T-helper 9 cell (primary cell): ENCODE measurements at places on chromosomes 7 and 10.

- DNase-seq, result no peak
Measured at GRCh38 chr7:92973974-92974373, 137.6 kb upstream of the CDK6 start.

DNA sequence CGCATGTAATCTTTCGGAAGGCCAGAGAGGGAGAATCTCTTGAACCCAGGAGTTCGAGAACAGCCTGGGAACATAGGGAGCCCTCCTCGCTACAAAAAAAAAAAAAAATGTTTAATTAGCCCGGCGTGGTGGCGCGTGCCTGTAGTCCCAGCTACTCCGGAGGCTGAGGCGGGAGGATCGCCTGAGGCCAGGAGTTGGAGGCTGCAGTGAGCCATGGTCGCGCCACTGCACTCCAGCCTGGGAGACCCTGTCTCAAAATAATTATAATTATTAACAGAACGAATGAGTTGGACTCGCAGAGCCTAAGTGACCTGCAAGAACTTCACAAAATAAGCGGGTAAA, 794 bp downstream of the PCGF6 start:
- DNase-seq, result no peak

- DNase-seq, result no peak
Measured at GRCh38 chr7:21198921-21199320, 229.0 kb upstream of the SP4 start.

DNA sequence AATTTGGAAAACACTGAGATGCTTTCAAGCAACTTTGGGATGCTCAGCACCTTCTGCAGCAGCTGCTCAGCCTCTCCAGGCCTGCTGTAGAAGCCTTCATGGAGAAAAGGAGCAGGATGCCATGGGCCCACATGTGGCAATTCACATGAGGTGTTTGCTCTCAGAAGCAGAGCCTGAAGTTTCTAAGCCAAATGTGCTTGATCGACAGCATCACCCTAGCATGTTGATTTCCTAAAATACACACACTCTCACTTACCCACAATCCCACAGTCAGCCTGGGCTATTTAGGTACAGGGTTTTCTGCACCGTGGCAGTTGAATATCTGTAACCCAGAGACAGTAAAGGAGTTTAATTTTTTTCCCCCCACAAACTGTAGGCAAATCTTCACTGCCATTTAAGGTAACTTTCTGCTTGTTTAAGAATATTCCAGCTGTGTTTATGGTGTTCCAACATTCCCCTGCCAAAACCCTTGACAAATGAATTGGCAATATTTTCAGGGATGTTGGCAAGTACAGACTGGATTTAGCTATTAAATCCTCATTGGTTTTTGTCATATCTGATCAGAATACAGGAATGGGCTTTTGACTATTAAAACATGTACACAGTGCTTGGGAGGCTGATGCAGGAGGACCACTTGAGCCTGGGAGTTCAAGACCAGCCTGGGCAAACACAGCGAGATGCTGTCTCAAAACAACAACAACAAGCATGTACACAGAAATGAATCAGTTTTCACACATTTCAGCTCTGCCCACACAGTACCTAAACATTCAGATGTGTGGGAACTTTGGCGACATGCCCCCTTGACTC, 244.2 kb downstream of the CELF2 start:
- no peak for DNase-seq

DNA sequence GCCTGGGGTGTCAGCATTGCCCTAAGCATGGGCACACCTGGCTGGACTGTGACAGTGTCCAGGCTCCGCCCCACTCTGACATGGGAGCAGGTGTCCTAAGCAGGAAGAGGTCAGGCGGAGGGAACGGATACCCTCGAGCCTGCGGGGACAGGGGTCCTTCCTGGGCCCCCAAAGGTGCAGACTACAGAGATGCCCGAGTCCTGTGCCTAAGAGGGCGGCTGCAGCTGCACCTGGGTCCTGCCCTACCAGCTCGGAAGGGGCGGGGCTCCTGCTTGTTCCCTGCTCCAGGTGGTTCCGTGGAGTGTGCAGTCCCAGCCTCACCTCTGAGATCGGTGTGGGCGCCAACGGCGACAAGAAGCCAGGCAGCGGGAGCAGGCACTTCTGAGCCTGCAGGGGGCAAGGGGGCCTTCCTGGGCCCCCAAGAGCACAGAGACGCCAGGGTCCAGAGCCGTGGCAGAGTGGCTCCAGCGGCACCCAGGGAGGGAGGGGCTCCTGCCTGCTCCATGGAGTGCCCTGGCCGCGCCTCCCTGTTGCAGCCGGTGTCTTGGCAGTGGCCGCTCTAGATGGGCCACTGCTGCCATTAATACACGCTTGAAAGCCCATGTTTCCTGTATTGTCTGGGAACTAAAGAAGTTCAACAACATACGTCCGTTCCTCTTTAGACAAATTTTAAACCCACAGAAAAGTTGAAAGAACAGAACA, 64.5 kb upstream of the CACNA2D1 start:
- DNase-seq, result no peak

DNA sequence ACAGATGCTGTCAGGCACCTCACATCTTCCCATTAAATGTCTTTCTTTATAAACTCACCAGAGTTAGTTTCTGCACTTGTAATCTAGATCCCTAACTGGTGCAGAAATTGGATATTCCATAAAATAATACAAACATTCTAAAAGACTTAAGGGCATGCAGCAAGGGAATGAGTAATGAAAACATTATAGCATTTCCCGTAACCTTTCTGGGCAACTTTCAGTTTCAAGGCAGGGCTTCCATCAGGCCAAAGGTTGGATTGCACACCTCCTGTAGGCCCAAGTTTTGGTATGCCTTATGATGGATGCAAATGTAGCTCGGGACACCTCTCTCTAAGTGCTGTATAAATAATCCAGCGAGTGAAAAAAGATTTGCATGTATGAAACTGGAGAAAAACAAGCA, 129.9 kb upstream of the LYZL2 start:
- DNase-seq, result no peak

GRCh38 chr10:61285749-61286148, 167.4 kb downstream of the TMEM26 start:
- DNase-seq, result no peak

- DNase-seq, result no peak
Measured at GRCh38 chr7:151722533-151722932, 154.4 kb downstream of the PRKAG2 start.

GRCh38 chr10:35056686-35057085, 33.5 kb downstream of the CUL2 start:
- DNase-seq, result no peak

DNA sequence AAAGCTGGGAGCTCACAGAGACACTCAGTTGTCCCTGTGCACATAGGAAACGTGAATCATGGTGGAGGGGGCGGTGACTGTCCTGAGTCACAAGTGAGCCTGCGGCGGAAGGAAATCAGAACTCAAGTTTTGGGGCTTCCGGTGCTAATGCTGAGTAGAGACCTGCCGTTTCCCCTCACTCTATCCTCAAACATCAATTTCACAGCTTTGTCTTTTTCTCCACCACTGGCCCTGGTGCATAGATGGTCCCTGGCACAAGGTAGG, 21.9 kb downstream of the ADCYAP1R1 start:
- no peak for DNase-seq

DNA sequence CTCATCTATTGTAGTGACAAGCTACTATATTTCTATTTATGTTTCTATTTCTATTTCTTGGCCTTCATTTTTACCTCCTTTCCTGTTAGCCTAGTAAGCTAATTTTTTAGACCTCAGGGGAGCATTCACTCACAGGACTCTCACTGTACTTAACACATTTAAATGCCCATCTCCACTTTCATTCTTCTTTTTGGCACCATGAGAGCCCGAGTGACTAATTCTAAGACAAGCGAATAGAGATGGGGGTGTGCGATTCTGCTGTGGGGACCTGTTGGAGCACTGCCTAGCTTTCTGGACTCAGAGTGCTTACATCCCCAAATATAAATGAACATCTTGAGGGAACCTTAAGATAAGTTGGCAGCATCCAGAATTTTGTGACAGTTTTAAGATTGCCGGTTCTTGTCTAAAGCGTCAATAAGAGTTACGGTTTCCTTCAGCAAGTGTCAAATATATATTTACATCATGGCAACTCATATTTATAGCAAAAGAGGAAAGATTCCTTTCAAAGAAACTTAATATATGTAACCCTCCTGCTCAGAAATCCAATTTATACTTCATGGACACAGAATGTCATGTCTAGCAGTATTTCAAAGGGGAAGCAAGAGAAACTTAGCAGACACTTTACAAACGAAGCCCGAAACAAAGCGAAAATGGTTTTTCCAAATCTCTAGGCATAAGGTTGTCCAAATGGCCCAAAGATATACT, 54.1 kb upstream of the AFAP1L2 start:
- no peak for DNase-seq

DNA sequence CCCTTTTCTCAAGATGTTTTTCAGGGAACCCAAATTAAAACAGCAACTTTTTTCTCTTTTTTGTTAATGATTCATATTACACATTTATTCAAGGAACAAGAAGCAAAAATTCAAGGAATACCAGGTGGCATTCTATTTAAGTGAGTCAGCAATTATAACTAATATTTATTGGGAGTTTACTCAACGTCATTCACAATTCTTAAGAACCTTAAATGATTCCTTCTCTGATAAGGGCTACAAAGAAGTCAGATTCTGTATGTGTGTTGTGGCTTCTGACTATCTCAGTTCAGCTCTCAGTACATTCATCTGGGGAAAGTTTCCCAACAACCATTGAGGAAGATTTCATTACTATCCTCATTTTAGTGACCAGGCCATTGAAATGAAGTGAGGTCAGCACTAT, 470.7 kb upstream of the AKR1E2 start:
- DNase-seq, result no peak

- DNase-seq, result no peak
Measured at GRCh38 chr10:725786-726185, 36.3 kb upstream of the DIP2C start.

GRCh38 chr10:120494313-120494710, 37.3 kb downstream of the PLPP4 start:
- no peak for DNase-seq

DNA sequence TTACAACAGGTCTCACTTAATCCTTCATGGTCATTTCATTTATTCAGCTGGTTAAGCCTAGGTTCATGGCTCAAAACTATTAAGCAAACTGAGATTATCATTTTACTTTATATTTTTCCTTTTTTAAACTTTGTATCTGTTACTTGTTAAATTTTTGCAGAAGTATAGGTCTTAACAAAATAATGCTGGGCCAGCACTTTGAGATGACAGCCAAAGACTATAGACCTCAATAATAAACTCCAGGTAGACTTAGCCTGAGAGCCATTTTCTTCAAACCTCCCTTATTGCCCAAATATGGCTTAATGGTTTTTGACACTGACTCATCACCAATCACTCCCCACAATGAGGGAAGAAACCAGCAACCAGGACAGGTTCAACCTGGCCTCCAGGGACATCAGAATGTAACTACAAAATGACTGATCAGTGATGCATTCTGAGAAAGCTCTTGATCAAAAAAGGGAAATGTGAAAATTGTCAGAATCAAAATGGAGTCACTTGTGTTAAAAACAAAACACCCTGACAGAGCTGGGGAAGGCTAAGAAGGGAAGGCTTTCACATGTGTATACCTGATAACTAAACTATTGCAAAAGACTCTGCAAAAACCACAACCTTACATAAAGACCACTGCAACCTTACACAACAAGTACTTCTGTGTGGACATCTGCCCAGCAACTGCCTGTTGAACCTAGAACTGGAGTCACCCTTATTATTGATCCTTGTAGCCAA, 2.1 kb upstream of the CCDC126 start:
- DNase-seq, result no peak

GRCh38 chr10:122878799-122879338, 512 bp downstream of the FAM24B start:
- no peak for DNase-seq

DNA sequence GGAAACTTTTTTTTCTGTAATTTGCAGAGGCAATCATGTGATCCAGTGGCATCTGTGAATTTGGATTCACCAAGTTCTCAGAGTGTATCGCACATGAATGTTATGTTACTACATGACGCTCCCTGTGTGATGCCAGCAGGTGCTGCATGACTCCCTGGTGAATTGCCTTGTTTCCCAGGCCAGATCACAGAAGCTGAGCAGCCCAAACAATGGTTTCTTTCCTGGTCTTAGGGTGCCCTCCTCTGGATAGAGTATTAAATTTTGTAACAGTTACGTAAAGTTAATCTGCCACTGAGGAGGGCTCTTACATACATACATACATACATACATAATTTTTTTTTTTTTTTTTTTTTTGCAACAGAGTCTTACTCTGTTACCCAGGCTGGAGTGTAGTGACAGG, 3.6 kb downstream of the ZSCAN21 start:
- DNase-seq, result no peak

DNA sequence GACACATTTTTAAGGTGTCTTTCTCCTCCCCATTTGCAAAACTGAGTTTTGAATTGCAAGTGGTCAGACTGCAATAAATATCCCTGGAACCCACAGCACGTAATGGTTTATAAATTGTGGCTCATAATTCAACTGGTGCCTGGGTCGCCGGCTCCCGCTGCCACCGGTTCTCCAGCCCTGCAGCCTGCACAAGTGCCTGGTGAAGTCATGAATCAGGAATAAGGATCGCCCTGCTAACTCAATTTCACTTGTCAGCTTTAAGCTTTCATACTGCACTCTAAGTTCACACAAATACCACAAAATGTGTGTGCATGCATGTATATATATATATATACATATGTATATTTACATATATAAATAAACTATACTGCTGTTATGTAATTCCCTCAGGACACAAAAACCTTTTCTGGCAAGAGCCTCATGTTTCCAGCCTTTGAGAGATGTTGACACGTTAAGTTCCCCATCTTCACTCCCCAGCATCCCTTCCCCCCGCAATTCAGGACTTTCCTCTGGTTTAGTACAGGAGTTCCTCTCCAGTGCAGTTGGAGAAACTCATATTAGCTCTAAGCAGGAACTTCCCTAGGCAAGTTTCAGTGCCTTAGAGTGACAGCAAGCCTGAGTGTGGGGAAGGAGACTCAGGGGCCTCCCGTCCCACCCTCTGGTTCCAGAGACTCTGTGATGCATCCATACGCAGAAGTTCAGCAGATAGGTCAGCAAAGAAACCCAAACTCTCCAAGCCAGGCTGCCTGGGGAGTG, 129.2 kb upstream of the UNC5B start:
- no peak for DNase-seq

GRCh38 chr7:128000854-128001265, 30.4 kb downstream of the LRRC4 start:
- no peak for DNase-seq

GRCh38 chr10:19451937-19452336, 364.3 kb upstream of the PLXDC2 start:
- DNase-seq, result no peak

DNA sequence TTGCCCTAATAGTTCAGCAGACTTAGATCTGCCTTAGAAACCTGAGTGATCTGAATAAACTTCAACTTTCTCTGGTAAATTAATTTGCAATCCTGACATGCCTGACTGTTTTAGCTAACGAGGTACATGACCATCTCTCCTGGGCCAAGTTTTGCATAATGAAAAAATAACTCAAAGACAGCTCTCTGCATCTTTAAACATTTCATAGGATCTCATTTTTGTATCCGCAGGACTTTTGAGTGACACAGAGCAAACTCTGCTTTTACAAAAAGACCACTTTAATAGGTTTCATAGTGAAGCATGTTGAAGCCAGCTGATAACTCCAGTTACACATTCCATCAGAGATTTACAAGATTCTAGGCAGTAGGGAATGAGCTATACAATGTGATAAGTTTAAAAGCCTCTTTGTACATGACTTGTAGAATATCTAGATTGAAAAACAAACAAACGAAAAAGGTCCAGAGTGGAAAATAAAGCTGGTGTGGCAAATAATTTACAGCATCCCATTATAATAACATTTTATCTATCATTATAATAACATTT, 2.1 kb downstream of the PRKG1 start:
- no peak for DNase-seq
